ENCODE measurements at places on chromosomes 4 and X.
A peak's percentile ranks its signal among the peaks of the same experiment; 100 is the strongest.

DNA sequence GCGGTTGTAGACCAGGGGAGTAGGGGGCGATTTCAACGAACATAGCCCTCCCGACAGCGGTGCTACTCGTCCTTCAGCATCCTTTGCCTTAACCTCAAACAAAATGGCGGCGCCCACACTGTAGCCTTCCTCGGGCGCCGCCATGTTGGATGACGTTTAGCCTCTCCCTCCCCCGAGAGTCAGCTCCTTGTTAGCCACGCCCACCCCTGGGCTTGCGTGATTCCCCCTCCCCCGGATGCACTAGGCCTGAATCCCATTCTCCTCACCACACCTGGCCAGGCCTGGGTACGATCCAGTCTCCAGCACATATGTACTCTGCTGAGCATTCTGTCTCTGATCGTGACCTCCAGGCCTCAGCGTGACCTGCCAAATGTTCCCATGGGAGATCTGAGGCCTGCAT is 49.0 kb upstream of the ZNF157 start:
- no peak for DNase-seq

DNA sequence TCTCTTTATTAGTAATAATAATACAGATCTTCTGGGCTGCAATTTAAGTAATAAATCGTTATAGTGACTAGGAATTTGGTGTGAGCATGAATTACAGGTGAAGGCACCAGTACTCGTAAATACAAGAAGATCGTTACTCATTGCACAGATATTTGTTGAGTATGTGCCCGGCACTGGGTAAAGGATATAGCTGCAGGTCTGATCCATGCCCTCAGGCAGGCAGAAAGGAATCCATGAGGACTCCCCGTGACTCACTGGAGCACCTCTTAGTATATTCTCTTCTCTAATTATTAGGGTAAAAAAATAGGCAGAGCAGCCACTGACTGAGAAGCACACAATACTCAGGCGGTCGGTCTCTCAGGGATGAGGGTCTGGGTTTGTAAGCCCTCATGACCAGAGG is 868.3 kb downstream of the RAB28 start:
- DNase-seq, result no peak

DNA sequence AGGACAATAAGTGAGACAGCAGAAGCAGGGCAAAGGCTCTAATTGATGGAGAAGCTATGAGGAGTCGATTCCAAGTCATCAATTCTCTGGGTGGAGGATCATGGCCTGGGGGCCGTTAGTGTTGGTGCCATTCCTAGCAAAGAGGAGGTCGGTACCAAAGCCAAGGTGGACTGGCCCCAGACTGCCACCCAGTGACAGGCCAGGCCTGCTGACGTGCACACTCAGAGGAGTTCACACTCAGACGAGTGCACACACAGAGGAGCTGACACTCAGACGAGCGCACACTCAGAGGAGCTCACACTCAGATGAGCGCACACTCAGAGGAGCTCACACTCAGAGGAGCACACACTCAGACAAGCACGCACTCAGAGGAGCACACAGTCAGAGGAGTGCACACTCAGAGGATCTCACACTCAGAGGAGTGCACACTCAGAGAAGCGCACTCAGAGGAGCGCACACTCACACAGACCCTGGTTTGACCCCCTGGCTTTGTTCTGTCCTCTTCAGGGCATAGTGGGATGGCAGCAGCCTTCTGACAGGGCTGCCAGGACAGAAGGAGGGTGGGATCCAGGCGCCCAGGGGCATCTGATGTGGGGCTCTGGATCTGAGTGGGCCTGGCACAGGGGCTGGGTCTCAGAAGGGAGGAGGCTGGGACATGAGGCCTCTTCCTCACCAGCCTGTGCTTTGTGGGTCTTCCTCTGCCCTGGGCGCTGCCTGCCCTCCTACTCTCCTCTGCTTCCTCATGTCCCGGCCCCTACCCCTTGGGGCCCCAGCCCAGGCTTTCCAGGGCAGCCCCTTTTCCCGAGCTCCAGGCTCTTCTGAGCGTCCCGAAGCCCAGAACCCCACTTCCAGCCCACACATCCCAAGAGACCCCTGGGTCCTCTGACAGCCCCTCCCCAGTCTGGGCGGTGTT is 41.7 kb upstream of the NKX1-1 start:
- DNase-seq, result no peak

- peak; percentile 60 for DNase-seq
Measured at GRCh38 chrX:45803383-45803921, 602.8 kb upstream of the DIPK2B start.

GRCh38 chr4:20043991-20044390 is 207.7 kb upstream of the SLIT2 start:
- DNase-seq, result no peak

- no peak for DNase-seq
Measured at GRCh38 chrX:48749182-48749581, 12.4 kb upstream of the GLOD5 start.

GRCh38 chrX:38692961-38693360 is 108.3 kb upstream of the MID1IP1 start:
- no peak for DNase-seq

GRCh38 chrX:15855568-15856221 is 1.1 kb upstream of the AP1S2 start:
- DNase-seq, result no peak

GRCh38 chr4:36088542-36088941 is 155.8 kb downstream of the ARAP2 start:
- DNase-seq, result no peak

DNA sequence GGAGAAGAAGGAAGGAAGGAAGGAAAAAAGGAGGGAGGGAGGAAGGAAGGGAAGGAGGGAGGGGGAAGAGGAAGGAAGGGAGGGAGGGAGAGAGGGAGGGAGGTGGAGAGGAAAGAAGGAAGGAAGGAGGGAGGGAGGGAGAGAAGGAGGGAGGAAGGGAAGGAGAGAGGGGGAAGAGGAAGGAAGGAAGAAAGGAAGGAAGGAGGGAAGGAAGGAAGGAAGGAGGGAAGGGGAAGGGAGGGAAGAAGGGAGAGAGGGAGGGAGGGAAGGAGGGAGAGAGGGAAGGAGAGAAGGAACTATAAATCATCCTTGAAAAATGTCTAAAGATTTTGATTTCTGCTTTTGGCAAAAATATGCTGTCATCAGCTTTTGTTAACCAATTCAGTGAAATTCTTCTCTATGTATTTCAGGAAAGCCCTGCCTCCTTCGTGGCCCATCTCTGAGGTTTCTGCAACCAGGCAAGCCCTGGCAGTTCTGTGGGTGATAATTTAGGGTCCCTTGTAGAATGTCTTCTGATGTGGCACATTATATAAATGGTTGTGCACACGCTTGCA is 7.1 kb upstream of the HOPX start:
- no peak for DNase-seq

DNA sequence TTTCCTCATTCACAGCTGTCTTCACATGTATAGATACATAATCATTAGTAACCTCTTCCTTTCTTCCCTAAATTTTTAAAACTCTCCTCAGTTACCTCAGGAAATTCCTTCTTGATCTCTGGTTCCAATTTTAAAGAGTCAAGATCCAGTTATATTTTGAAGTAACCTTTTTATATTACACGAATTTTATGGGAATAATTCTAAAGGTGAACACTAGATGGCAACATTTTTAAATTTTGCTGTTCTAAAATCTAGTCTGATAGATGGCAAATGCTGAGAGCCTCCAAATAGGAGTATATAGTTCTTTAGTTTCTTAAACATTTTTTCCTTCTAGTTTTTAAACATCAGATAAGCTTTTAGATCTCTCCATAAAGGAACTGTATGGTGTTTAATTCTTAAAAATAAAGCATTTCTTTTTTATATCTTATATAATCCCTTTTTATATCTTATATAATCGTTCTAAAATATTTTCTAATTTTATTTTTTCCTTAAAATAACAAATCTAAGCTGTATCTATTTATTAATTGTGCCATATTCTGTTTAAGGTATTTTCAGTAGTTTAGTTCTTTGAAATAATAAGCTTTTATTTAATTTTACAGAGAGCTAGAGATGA is 37.9 kb upstream of the PAPSS1 start:
- peak; percentile 27 for DNase-seq

GRCh38 chrX:7334253-7334935 is 186.4 kb upstream of the PUDP start:
- DNase-seq, result no peak

GRCh38 chr4:29058531-29058930 is 1661.6 kb upstream of the PCDH7 start:
- DNase-seq, result no peak

DNA sequence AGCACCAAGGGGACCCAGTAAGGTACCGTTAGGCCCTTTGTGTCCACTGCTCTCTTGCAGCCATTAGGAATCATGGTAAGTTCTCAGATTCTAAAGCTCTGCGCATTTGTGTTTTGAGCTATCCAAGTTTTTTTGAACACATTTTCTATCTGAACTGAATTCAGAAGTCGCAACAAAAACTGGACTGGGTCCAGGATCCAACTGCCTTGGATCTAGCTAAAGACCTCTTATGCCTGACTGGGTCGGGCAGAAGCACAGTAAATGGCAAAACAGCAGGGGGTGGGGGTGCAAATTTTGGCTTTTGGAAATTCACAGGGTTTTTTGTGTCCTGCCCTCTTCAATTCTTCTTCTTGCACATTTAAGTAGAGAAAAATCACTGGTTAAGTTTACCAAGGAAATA is 30.0 kb downstream of the RCHY1 start:
- no peak for DNase-seq

- no peak for DNase-seq
Measured at GRCh38 chrX:110667706-110668105, 127.9 kb downstream of the CHRDL1 start.

DNA sequence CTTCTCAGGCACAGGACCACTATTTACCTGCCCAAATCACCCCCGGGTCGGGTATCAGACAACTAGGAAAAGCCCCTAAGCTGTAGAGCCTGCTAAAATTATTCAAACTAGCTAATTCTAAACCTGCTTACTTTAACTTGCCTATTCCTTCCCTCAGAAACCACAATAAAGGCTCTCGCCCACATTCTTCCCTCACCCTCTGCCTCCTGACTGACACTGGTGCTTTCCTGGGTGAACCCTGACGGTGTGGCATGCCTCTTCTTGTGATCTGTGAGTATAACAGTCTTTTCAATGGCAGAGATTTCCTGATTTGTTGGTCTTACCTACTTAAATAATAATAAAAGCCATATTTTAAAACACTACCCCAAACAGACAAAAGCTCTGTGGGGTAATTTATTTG is 242.1 kb upstream of the ZCCHC13 start:
- no peak for DNase-seq

DNA sequence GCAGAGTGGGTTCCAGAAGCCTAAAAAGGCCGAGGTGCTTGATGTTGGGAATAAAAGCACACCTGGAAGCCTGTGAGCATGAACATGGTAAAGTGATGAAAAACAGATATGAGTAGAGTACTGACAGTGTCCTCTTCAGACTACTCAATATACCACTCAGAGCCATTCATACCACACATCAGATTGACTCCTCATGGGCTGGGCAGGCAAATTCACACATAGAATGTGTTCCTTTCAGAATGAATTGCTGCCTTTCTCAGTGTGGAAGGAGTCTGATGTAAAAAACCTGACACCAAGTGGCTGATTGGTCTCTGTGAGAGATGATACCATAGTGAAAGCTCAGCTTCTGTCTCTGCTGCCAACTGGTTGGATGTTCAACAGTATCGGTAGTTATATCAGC is 442.7 kb downstream of the RAPGEF2 start:
- DNase-seq, result no peak

DNA sequence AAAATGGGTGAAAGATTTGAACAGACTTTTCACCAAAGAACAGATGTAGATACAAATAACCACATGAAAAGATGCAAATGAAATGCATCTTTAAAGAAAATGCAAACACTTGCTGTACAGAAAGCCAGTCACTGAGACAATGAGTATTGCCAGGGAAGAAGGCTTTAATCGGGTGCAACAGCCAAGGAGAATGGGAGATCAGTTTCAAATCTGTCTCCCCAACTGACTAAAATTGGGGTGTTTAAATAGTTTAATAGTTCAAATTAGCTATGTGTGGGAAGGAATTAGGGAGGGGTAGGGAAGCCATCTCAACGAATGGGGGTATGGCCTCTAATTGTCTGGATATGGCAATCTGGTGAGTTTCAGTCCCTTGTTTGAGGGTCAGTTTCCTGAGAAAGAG is 295.4 kb downstream of the PTTG2 start:
- no peak for DNase-seq

- DNase-seq, result no peak
Measured at GRCh38 chrX:51459125-51459524, 37.3 kb downstream of the NUDT11 start.

- no peak for DNase-seq
Measured at GRCh38 chr4:155249016-155249566, 40.7 kb downstream of the NPY2R start.

- DNase-seq, result no peak
Measured at GRCh38 chr4:55512922-55513571, 33.7 kb downstream of the CLOCK start.

DNA sequence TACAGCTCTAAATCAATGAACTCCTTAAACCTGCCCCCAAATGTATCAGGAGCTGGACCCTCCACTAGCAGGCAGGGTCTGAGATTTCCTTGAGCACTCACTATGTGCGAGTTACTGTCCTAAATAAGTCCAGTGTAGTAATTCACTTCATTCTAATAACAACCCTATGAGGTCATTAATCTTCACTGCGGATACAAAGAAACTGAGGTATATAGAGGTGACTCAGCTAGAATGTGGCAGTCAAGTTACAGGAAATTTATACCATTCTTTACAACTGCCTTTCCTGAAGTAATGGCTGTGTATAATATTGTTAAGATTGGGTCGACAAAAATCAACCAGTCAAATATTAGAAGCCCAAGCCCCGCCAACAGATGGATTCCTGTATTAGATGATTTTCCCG is 473.9 kb upstream of the FTHL17 start:
- no peak for DNase-seq

GRCh38 chr4:169744601-169745000 is 13.1 kb downstream of the HPF1 start:
- DNase-seq, result no peak

- no peak for DNase-seq
Measured at GRCh38 chrX:155611302-155611701, 1.4 kb downstream of the TMLHE start.

- DNase-seq, result peak; percentile 38
Measured at GRCh38 chr4:168558599-168558998, 61.7 kb downstream of the PALLD start.
